ENCODE measurements at places on chromosomes 5 and 9.
A peak's percentile ranks its signal among the peaks of the same experiment; 100 is the strongest.

DNA sequence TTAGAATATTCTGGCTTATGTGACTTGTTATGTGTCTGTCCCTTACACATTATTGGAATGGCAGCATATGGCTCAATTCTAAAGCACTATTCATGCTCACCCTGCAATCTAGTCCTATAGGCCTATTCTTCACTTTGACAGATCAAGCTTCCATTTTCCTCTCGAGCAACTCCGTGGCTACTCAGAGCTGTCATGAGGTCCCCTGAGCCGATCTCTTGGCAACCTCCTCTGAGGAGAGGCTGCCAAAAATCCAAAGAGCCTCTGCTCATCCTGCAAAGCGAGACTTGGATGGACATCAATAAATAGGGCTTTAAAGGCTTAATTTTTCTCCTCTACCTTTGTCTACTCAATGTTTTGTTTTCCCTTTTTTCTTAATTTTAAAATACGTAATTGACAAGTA, 163.8 kb downstream of the GABRB2 start:
- no peak for DNase-seq

GRCh38 chr9:105637787-105638395, 24.4 kb upstream of the TAL2 start:
- DNase-seq = no peak

DNA sequence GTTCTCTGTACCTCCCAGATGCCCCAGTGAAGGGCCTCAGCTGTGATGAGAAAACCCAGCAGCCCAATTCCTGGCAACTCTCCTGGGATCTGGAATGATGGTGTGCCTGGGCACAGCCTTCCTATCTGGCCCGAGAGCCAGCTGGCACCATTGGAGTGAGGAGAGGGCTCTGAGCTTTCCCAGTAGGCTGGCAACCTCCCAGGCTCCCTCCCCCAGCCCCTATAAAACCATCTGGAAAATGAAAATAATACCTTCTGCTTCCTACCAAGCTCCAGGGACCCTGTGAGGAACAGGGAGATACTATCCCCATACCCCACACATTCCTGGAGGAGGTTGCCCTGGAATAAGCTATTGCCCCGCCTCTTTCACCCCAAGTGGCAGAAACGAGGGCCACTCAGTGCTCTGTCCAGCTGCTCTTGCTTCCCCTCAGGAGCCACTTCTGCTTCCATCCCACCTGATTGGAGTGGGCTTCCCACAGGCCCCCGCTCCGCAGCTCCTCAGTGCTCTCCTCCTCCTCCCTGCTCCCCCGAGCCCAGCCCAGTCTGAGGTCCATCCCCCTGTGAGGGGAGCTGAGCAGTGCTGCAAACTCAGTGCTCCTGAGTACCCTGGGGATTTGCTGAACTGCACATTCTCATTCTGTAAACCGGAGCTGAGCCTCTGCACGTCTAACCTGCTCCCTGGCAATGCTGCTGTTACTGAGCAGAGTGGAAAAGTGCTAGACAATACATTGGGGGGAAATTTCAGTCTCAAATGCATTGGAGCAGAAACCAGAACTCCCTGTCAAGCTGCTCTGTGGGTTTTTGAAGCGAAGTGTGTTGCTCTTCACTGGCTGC, 74.7 kb downstream of the THBS4 start:
- DNase-seq = no peak

DNA sequence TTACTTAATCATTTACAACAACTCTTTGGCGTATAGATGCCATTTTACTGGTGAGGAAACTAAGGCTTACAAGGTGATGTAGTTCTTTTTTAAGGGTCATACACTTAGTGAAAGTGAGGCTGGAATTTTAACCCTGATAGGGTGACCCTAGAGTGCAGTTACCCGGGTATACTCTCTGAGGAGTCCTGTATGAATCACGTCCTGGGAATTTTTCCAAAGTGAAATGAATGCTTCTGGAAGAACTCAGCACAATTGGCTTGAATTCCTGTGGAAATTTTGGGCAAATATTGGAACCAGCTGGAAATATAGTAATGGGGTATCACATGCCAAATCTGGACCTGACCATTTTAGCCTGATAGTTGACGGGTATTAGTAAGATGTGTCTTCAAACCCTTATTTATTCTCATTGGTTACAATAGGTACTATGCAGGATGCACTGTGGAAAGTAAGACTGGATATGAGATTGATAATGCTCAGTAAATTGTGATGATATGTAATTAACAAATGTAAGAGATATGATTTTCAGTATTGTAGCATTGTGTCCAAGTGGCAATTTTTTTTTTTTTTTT, 14.8 kb downstream of the SUB1 start:
- DNase-seq = no peak

DNA sequence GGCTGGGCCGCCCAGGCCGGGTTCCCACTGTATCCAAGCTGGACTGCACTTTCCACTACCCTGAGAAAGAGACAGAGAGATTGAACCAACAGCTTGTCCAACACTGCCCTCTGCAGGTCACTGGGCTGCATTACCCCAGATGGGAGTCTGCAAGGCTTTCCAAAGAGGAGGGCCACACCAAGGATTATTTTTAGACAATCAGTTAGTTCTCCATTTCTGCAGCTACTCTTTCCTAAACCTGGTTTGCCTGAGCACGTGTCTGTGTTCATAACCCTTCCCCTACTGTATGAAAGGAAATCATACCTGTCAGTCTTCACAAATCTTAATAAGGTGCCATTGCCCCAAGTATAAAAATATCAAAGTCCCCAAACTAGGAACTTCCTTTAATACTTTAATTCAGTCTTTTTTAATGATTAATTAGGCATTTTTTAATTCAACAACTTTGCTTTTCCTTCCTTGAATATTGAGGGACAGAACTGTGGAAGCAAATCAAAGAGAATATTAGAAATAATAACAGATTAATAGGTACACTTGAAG, 13.4 kb upstream of the FGF1 start:
- DNase-seq = peak; percentile 74

DNA sequence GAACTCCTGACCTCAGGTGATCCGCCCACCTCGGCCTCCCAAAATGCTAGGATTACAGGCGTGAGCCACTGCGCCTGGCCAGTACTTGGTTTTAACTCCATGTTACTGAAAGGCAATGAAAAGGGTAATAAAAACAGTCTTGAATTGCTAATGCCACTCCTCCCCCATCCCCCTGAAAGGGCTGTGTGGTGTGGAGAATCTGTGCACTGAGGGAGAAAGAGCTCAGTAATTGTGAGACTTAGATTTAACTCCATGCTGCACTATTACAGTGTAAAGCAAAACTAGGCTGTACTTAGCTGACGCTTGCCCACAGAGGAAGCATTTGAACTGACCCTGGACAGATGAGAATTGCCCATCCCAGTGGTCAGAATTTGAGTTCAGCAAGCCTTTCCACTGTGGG, 1662.4 kb upstream of the ACO1 start:
- DNase-seq = no peak
